ENCODE measurements at places on chromosomes 7 and 10. TPM values are rescaled to one million over a fixed set of nuclear protein-coding genes. Genes with fewer than 3 reads are reported as not detected.

GRCh38 chr10:118842843-118843624 lies 88.3 kb upstream of the CACUL1 start:
- DNase-seq, result no peak

- peak; percentile 5 for DNase-seq
Observed at GRCh38 chr7:134513169-134513752, 14.1 kb upstream of the AKR1B10 start.

DNA sequence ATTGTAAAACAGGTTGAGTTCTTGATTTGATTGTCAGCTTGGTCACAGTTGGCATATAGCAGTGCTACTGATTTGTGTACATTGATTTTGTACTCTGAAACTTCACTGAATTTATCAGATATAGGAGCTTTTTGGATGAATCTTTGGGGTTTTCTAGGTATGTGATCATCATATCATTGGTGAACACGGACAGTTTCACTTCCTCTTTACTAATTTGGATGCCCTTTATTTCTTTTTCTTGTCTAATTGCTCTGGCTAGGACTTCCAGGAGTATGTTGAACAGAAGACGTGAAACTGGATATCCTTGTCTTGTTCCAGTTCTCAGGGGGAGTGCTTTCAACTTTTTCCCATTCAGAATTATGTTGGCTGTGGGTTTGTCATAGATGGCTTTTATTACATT lies 86.9 kb downstream of the EXOC4 start:
- no peak for DNase-seq

GRCh38 chr10:15141136-15142054 lies 27.1 kb downstream of the NMT2 start:
- no peak for DNase-seq

DNA sequence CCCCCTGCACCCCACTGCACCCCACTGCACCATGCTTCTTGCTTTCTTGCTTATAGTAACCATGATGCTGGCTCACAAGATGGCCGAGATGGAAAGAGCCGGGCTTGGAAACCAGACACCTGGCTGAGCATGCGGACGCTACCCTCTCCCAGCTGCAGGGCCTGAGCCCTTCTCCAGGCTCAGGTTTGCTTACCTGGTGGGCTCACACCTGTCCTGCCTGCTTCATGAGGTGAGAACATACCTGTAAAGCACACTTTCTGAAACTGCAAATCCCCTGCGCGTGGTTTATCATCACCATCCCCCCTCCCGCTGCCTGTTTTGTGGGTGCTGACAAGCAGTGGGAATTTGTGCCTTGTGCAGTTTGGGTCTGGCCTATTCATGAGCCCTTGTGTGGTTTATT lies 302.7 kb downstream of the GLRX3 start:
- DNase-seq, result no peak

- DNase-seq, result no peak
Observed at GRCh38 chr7:5470816-5471215, 47.2 kb upstream of the TNRC18 start.

The GIGYF1 gene
- total RNA-seq, result 9.2 TPM

The BEND7 gene
- total RNA-seq, result 4.5 TPM

The TRA2A gene
- total RNA-seq, result 17.9 TPM

The GPC2 gene
- total RNA-seq, result not detected
